ENCODE measurements at places on chromosomes 5 and 9.

GRCh38 chr5:28734396-28734795, 1696.0 kb upstream of the CDH9 start:
- DNase-seq = no peak

GRCh38 chr9:4207123-4207875, 92.6 kb downstream of the GLIS3 start:
- no peak for DNase-seq

GRCh38 chr9:2253636-2254580, 238.8 kb downstream of the SMARCA2 start:
- DNase-seq = no peak

GRCh38 chr5:179344431-179345182, 654 bp downstream of the ADAMTS2 start:
- DNase-seq = no peak

GRCh38 chr5:91252916-91253315, 130.2 kb downstream of the ARRDC3 start:
- no peak for DNase-seq

DNA sequence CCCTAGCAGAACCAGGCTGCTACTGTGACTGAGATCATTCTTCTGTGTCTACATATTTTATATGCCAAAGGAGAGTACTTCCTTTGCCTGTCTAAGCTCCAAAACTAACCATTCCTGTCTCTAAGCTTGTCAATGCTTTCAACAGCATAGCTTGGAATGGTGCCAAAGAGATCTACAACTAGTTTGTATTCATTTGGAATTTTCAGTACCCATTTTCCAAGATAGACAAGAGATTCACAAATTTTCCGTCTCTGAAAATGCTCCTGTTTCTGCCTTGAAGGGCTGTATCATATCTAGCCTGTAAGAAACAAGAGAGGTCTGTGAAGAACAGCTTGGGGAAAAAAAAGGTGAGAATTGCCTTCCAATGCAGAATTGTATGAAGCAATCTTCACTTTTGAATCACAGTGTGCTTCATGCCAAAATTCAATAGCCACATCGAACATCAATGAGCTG, 334.4 kb upstream of the ACTBL2 start:
- DNase-seq = no peak

DNA sequence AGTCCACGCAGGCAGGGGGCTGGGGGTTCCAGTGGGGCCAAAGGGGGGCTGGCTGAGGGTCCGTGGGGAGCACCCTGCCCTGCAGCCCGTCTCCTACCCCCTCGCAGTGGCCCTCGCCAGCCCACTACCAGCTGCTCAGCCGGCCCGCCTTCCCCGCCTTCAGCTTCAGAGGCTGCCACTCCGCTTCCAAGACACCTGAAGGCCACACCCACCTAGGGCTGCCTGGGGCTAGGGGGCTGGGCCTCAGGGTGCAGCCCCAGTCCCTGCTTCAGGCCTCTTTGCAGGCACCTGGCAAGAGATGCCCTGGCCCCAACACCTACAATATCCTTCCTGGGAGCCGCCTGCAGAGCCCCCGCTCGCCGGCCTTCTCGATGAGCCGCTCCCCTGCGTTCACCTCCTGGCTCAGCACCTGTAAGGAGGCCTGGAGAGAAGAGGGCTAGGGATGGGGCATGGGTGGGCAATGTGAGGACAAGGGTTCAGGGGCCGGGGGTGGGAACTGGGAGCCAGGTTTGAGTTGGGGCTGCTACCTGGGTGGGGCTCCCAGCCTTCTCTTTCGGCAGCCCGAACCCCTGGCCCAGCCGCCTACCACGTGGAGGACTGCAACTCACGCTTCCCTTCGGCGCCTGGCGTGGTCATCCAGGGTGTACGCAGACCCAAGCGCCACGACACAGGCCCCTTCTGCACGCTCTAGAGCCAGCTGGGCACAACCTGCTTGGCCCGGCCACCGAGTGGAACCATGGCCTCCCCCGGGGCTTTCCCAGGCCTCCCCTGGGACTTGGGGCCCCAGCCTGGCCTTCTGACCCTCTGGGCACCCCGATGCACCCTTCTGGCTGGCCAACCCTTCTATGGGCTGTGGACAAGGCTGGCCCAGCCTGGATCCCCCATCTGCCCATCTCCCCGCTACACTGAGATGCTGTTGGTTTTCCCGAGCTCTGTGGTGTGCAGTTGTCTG, 1.7 kb downstream of the STPG3 start:
- no peak for DNase-seq

DNA sequence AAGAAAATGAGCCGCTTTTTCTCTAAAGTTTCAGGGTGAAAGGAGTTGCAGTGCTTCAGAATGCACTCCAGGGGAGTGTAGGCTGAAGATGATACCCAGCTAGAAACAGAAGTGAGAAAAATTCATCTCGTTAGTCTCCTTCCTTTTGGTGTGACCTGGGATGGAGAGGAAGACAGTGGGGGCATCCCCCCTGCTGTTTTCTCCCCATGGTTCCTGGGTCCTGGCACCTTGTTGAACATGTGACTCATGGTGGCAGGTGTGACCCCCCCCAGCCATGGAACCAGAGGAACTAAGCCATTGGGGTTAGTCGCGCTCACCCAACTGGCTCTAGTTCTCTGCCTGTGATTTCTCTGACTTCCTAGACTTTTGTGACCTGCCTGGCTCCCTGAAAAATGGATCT, 424.6 kb downstream of the CSNK1G3 start:
- no peak for DNase-seq

GRCh38 chr5:142717582-142718215, 31.8 kb upstream of the FGF1 start:
- peak; percentile 23 for DNase-seq

All from CD4-positive, alpha-beta T cell treated with Interleukin-15 for 1 hour (primary cell).